ENCODE measurements at places on chromosomes 11 and 22.

DNA sequence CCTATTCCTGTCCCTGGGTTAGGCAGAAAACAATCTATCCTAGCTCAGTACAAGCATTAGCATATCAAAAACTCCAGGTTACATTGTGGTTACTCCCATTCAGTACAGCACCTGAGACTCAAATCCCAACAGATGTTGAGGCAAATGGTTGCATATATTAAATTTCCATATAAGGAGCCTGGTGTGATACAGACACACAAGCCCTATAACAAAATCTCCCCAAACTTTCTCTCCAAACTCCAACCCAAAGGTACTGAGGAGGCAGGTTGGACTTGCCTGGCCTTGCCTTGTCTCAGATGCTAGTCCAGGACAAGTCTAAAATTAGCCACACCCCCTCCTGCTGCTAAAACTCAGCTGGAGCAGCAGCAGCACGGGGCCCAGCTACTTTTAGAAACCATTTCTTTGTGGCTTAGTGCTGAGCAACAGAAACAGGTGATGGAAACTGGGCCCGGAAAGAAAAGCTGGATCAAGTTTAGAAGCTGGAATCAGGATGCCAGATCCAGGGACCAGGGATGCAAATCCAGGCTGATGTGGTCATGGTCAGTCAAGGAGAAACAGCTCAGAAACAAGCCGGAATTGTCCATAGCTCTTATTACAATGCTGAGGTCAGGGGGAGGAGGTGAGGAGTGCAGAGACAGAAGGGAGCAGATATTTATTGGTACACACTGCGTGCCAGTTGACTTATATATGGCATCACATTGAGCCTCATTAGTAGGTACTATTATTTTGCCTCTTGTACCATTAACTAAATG is 73.7 kb upstream of the AMOTL1 start:
- DNase-seq = no peak

- DNase-seq = no peak
These were observed 13.1 kb downstream of the TCF20 start for GRCh38 chr22:42257386-42257785.

- no peak for DNase-seq
These were observed 204.6 kb downstream of the DBX1 start for GRCh38 chr11:19955660-19956059.

DNA sequence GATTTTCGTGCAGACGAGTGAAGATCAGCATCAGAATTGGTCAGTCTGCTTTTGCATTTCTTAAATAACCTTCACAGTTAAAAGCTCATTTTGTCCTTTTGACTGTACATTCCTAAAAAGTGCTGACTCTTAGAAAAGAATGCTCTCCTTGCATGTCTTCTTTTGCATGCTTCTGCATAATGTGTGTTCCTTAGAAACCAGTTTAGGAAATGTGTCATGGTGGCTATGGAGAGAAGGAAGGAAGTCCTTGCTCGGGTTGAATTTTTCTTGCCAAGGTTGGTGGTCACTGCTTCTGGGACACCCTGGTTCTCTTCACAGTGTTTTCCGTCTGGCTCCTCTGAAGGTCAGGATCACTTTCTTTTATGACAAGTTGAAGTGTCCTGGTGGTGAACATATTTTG is 6.8 kb downstream of the AP2A2 start:
- no peak for DNase-seq

- DNase-seq = no peak
These were observed 20.9 kb upstream of the P4HA3 start for GRCh38 chr11:74332291-74332690.

- no peak for DNase-seq
These were observed 18.0 kb upstream of the E2F8 start for GRCh38 chr11:19258641-19259230.

DNA sequence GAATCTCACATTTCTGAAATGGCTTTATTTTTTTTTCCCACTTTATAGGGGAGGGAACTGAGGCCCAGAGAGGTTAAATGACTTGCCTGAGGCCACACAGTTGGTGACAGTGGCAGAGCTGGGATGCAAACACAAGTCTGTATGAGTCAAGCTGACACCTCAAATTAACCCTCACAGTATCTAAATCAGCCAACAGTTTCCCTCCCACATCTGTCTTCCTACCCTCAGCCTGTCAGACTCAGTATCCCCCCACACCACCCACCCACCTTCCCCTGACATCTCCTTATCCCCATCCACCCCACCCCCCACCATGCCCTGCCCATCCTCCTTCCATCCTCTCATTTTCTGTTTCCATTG is 95.2 kb downstream of the TP53I11 start:
- no peak for DNase-seq

DNA sequence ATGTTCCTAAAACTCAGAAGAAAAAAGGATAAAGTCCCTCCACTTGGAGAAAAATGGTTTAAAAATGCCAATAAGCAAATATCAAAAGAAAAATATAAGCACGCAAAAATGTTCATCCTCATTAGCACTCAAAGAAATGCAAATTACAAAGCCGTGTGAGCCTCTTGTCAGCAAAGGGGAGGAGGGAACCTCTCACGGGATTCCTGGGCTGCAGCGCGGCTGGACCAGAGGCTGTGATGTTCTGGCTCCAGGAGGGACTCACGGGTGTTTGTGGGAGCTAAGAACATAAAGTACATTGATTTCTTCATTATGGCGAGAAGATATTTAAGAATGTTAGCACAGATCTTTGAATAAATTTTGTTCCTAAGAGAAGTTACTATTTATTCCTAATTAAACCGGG is 1451.2 kb downstream of the BRD1 start:
- no peak for DNase-seq

GRCh38 chr11:17719938-17720795 is 796 bp downstream of the MYOD1 start:
- peak; percentile 61 for DNase-seq

GRCh38 chr22:30953206-30953605 is 15.4 kb downstream of the MORC2 start:
- no peak for DNase-seq

GRCh38 chr11:30350384-30350783 is 27.5 kb downstream of the ARL14EP start:
- no peak for DNase-seq

DNA sequence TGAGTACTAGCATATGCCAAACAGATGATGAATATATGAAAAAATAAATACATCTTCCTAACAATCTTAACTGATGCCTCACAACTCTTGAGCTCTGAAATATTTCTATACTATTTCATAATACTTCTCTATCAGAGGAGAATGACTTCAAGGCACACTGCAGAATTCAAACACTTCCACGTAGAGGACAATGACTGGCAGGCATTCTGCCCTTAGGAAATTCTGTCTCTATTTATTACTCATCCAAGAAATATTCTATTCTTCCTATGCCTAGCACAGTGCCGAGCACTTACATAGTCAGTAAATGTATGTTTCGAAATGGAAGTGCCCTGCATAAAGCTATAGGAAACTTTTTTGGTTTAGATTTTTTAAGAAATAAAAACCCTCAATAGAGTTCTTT is 809.1 kb downstream of the DLG2 start:
- DNase-seq = no peak

GRCh38 chr11:5369789-5370188 is 13.8 kb upstream of the OR51M1 start:
- no peak for DNase-seq

GRCh38 chr11:25197515-25197914 is 700.7 kb downstream of the LUZP2 start:
- DNase-seq = no peak

GRCh38 chr11:8839957-8840945 is 70.7 kb upstream of the AKIP1 start:
- DNase-seq = peak; percentile 16

DNA sequence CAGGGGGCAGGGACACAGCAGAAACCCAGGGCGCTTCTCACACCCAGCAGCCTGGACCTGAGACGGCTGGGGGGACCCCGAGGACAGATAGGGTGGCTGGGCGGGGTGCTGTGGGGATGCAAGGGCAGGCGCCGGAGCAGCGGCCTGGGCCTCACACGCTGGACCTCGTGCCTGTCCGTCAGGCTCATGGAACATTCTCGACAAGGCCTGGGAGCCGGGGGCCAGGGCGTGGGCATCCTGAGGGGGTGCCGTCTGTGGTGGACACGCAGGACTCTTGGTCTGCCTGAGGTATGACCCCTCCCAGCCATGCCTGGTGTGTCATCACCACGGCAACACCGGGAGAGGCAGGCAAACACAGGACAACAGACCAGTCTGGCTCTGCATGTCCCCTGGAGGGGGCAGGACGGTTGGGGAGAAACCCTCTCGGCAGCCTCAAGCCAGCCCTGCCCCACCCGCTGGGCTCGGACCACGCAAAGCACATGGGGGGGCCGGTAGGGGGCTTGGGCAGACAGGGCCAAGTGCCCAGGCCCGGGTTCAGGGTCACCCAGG is 21.4 kb downstream of the MRPL23 start:
- DNase-seq = no peak

GRCh38 chr22:24066865-24067264 is 55.8 kb downstream of the CABIN1 start:
- DNase-seq = no peak

GRCh38 chr11:1276041-1276790 is 33.2 kb downstream of the TOLLIP start:
- DNase-seq = no peak

DNA sequence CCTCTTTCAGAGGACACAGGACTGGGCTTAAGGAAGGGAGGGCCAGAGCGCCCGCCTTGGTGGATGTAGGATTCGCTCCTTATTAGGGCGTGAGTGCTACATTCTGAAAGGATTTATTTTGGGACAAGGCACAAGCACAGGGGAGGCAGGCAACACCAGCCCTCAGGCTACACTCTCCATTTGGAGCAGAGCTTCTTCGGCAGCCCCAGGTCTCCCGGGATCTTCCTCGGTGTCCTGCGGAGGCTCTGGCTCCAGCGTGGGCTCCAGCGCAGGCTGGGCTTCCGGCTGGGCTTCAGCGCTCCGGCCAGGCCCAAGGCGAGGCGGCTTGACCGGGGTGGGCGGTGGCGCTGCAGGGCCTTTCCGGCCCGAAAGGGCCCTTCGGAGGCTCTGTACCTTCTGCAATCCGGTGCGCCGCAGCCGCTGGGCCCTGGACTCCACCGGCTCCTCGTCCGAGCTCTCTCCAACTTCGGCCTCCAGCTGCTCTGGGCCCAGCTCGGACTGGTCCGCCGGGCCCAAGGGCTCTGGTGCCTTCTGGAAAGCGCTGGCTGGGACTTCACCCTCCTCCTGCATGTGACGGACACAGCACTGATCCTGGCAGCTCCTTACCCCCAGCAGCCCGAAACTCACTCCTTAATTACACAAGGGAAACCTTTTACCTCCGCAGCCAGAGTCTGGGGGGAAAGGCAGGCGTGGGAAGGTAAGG is 1.1 kb downstream of the CAVIN3 start:
- DNase-seq = peak; percentile 84

DNA sequence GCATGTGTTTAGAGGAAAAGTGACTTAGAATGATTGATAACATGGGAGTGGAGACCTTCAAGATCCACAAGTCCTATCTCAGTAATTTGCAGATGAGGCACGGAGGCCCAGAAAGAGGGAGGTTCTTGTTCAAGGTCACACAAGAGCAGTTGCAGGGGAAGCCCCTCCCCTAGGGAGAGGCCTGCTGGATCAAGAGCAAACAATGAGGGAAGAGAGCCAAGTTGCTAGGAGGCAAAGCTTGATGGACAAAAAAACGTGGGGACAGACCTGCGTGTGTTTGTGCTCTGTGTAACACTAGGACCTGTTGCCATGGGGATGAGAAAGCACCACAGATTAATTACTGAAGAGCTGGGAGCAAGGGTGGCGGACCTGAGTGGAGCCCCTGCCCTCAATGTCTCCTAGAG is 6.4 kb upstream of the MFRP start:
- DNase-seq = peak; percentile 35

DNA sequence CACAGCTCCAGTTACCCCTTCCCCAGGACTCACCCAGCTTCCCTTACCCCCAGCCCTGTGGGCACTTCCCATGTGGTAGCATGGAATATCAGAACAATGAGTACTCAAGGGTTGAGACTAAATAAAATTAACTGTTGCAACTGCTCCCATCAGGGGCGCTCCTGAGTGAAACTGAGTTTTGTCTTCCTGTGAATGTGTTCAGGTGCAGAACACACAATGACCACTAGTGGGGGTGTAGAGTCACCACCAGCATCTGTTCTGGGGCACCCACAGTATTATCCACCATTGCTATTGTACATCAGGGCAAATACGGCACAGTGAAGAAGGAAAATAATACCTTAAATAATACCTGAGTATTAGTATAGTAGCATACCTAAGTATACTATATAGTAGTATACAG is 689.7 kb downstream of the TBC1D22A start:
- DNase-seq = no peak

DNA sequence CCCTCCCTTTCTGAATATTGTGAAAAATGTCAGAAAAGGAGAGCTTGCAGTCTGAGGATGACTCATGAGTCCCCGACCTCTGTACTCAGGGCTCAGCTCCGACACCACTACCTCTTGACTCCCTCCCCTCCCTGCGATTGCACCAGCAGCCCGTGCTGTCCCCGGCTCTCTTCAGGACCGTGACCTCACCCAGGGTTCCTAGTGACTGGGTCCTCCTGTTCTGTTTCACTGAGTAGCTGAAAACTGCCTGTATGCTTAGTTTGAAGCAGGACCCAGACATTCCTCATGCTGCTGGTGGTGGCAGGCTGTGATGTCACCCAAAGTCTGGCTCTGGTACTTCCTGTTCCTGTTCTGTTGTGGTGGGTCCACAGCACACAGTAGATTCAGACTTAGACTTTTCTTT is 11.7 kb downstream of the PHRF1 start:
- DNase-seq = no peak

DNA sequence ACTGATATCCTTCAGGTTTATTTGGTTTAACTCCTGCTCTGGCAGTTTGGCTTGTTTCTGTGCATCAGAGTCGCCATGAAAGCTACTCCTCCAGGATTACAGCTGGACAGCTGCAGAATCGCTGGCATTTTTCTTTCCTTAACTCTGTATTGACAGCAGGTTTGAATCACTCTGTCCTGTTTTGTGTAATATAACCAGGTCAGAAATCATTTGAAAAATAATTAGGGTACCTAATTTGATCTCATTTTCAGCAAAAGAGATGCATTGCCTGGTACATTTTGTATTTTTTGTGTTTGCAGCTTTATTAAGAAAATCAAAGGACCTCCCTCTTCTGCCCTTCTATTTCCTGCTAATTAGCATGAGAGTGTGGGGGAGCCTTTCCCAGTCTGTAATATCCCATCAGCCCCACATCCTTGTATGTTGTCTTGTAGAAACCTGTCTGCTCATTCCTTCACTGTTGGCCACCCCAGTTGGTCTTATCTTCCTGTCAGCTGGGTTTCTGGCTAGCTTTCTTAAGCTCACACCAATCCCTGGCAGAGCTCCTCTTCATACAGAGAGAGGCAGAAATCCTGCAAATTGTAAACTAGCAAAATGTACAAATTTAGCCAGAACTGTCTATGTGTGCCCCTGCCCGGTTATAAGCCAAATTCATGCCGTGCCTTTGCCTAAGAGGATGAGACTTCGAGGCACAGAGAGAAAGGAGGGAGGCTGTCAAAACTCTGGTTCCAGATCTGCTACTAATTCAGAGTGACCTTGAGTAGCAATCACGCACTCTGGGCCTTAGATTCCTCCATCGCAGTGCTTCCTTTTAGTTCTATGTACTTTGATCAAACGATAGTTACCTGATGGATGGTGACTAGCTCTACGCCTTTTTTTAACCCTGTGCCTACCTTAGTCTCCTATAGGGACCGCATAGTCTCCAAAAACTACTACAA is 200.6 kb downstream of the NAV2 start:
- DNase-seq = no peak

GRCh38 chr11:3824714-3825472 is 15.9 kb downstream of the RHOG start:
- no peak for DNase-seq

Data from right kidney (tissue), 9 donors.